ENCODE measurements at places on chromosomes 4 and X.

DNA sequence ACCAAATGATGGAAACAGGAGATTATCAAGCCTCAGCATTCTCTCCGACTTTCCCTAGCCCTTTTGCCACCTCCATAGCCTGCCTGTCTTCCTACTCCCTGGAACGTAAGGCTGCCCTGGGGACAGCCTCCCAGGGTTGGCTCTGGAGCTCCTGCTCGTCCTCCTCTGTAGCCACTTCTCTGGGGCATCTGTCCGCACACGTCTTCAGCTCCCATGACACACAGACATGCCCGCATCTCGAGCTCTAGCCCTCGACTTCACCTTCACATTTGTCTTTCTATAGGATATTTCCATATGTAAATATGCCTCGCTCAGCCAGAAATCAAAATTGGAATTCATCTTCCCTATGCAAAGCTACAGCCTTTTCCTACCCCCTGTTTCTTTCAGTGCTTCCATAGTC, 67.7 kb downstream of the TSC22D3 start:
- no peak for DNase-seq

DNA sequence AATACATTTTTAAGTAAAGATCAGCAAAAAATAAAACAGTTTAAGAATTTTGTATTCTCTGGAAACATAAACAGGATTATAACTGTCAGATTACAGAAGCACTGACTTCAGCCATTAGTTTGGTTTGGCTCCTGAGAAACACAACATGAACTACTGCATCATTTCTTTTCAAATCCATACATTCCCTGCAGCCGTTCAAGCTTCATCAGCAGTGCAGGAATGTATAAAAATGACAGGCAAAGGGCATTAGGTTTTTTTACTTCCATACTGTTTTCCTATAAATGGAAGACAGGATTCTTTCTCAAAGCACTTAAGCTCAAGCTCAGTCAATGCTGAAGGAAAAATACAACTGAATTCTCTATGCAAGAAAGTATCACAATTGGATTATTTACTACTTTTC, 4.2 kb upstream of the MAB21L2 start:
- no peak for DNase-seq

DNA sequence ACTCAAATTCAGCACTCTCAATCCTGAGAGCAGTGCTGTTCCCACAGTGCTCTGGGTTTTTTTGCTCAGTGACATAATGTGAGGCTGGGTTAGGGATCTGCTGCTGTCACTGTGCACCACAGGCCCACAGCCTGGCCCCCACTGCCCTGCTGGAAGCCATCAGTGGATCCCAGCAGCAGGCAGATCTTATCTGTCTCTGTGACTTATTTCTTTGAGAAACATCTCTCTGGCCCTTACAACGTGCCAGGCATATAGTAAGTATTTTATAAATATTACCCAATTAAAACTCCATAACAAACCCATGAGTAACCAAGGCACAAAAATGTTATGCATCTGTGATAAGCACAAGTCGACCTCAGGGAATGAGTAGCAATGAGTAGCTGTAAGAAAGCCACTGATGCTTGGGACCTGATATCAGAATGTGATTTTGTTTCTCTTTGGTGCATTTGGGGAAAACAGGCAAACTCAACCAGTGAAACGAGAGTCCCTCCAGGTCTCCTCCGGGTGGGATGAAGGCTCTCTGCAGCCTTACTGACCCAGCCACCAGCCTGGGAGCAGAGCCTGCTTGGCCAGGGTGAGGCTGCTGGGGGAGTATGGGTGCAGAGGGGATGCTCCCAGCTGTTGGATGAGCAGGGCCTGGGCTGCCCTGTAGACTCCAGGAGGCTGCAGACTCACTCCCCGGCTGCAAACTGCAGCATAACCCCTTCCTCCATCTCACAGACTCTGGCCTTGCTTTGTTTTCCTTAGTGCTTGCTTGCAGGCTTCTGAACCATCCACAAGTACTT, 172.7 kb upstream of the LNX1 start:
- no peak for DNase-seq

GRCh38 chr4:123599920-123600810, 203.6 kb downstream of the SPRY1 start:
- peak; percentile 73 for DNase-seq

- no peak for DNase-seq
Measured at GRCh38 chr4:150997141-150997540, 17.9 kb downstream of the LRBA start.

DNA sequence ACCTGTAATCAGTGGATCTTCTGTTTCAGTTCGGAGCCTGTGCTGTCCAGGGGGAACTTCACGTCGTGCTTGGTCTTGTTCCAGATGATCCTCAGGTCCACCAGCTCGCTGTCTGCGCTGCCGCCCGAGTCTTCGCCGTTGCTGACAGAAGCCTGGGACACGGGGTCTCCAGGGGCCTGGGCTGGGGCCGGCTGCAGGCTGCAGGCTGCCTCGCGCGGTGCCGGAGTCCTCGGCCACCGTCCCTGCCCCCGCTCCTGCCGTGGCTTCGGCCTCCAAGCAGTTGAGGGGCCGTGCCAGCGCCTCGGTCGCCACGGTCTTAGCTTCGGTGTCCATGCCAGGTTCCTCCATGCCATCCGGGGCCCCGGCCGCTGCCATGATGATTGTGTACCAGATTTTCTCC, 37.3 kb upstream of the CCNI start:
- no peak for DNase-seq

DNA sequence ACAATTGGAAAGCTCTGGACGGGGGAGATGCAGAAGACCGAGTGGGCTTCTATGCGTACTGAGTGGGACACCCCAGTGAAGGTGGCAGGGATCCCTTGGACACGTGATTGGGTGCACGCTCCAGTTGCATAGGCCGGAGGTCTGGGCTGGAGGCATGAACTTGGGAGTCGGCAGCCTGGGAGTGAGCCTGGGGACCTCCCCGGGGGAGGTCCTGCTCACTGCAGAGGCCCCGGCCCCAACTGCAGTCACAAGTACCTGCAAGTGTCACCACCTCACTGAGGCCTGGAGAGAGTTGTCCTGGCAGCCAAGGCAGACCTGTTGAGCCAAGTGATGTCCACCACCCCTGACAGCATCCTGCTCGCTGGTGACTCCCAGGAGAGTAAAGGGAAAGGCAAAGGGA, 49.3 kb upstream of the HMX1 start:
- DNase-seq, result no peak

DNA sequence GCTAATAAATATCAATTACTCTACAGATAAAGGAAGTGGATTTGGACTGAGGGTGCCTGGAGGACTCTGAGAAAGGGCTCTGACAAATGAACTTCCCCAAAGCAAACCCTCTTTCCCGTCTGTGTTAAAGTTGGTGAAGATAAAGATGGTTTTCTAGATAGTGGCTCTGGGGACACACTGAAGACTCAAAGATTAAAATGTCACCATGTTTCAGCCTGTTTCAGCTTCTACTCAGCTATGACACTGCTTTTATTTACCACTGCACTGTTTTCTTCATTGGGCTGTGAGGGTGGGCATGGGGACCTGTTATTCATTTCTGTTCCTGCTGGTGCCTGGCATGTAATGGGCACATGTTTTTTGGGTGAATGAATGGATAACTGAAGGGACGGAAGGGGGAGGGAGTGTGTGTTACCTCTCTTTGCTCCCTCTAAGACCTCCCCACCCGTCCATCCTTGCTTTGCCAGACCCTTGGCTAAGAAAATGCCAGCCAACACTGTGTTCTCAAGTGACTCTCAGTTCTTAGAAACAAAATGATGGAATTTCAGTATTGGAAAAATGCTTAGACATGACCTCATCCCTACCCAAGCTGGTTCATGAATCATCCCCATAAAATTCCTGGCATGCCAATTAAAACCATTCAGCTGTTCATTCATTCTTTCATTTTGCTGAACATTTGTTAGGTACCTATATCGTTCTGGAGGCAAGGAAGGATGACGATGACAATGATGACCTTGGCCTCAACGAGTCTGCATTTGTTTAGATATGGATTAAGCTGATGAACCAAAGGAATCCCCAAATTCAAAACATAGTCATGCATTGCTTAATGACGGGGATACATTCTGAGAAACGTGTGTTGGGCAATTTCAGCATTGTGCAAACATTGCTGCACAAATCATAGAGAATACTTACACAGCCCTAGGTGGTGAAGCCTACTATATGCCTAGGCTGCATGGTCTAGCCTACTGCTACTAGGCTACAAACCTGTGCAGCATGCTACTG, 13.4 kb upstream of the STK32B start:
- no peak for DNase-seq

DNA sequence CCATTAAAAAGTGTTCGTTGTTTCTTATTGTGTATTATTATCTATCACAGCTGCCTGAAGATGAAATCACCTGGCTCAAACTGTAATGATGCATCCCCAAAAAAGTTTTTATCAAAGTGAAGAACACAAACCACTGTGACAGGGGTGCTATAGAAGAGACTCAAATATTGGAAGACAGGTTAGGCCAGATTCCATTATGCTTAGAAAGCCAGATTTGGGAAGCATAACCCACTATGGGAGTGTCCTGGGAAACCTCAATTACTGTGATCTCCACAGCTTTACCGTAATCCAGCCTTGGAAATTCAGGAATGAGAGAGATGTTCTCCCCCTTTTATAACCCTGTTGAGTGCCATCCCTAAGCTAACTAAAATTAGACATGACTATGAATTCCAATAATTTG, 114.2 kb downstream of the NWD2 start:
- DNase-seq, result no peak

- DNase-seq, result no peak
Measured at GRCh38 chr4:89111833-89112563, 665 bp downstream of the TIGD2 start.

DNA sequence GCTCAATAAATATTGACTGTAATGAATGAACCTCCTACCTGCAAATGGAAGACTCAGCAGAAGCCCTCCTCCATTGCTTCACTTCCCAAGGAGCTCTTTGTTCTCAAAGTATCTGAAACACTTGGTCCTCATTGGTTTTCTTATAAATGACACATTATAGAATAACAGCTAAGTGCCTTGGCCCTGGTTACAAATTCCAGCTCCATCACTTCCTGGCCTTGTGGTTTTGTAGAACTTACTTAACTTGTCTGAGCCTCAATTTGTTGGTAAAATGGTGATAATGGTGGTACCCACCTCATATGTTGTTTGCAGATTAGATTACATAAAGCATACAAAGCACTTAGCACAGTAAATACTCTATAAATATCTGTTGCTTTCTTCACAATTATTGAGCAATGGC, 25.2 kb upstream of the SMIM20 start:
- no peak for DNase-seq

DNA sequence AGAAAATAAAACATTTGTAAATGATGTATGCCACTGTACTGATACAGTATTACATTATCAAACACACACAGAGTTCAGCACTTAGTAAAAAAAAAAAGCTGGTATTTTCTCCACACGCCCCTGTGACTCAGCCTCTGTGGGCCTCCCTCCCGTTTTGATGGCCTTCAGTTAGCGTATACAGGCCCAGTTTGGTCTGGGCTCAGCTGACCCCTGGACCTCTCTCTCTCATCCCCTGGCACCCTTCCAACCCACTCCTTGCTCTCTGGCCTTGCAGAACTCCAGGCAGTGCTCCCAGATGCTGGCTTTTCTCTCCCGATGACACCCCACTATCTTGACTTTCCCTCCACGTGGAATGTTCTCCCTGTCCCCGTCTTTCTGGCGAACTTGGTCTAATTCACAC, 89.0 kb upstream of the LIMCH1 start:
- no peak for DNase-seq

DNA sequence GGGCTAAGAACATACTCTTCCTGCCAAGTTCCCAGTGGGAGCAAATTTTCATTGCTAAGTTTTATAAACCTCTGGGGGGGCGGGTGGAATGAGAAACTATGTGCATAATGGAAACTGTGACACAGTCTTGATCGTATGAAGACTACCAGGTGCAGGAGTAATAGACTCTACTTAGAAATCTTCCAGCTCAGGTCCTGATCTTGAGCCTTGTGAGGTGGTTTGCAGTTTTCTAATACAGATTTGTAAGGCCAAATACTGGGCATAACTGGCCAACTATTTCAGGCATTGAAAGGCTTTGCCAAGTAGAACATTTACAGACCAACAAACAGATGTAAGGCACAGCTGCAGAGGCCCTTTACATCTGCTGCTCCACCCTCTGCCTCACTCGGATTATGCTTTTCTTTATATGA, 89.7 kb upstream of the CBR4 start:
- no peak for DNase-seq

DNA sequence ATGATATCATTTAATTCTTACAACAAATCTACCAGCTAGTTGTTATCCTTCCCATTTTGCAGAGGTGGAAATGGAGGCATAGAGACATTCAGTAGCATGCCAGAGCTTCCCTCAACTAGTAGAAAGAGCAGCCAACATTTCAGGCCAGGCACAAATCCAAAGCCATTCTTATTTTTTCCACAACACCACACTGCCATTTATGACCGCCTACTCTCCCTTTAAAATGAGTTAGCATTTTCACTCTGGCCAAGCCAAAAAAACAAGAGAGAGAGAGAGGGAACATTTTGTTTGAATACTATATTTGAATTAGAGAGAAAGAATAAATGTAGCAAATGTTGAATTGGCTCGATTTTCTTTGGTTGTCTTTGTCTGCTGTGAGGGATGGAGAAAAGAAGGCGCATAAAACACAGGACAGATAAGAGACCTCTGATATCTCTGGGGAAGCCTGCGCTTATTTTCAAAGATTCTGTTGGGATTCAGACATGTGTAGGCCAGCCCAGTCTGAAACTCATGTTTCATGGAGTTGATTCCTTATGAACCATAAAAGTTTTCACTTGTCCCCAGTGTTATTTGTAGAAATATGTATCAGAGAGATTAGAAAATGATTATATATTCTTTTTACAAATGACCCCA, 265.7 kb downstream of the RAB28 start:
- DNase-seq, result no peak

- no peak for DNase-seq
Measured at GRCh38 chr4:125323654-125324053, 8.9 kb downstream of the FAT4 start.

- no peak for DNase-seq
Measured at GRCh38 chr4:118389721-118390120, 36.9 kb upstream of the PRSS12 start.

DNA sequence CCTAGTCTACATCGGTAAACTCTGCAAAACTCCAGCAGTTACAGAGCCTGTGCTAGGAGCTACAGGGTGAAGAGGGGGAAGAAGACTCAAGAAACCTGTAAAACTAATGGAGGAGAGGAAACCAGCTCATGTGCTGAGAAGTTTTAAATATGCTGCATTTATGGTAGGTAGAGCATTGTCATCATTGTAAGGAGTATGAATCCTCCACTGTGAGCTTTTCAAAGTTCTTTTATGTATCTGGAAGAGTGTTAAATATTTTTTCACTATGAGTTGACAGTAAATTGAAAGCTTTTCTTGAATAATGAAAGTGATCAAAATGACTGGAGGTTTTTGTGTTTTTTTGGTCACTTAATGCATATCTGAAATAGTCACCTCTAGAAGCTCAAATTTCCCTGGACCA, 46.2 kb downstream of the SEPTIN11 start:
- DNase-seq, result no peak

DNA sequence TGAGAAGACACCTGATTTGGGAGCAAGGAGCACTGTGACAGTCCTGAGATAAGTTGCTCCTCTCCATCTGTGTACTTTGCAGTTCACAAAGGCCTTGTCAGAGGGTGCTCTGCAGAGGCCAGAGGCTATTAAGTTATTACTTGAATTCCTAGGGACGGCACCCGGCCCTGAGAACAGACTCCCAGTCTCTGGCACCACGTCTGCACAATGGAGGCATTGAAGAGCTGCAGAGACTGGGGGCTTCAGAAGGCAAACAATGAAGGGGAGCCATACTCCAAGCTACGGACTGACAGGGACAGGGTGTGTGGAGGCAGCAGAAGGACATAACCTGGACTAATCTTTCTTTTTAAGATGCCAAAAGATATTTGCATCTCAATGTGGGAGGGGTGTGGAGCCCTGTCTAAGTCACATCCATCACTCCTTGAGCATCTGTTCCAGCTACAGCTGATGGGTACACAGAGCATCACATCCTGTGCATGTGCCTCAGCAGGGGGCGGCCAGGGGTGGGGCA, 11.5 kb downstream of the RASGEF1B start:
- DNase-seq, result no peak
